ENCODE measurements at places on chromosomes 6 and 20.

- DNase-seq = peak; percentile 58
These were observed 964.8 kb upstream of the GJE1 start for GRCh38 chr6:141167945-141168344.

DNA sequence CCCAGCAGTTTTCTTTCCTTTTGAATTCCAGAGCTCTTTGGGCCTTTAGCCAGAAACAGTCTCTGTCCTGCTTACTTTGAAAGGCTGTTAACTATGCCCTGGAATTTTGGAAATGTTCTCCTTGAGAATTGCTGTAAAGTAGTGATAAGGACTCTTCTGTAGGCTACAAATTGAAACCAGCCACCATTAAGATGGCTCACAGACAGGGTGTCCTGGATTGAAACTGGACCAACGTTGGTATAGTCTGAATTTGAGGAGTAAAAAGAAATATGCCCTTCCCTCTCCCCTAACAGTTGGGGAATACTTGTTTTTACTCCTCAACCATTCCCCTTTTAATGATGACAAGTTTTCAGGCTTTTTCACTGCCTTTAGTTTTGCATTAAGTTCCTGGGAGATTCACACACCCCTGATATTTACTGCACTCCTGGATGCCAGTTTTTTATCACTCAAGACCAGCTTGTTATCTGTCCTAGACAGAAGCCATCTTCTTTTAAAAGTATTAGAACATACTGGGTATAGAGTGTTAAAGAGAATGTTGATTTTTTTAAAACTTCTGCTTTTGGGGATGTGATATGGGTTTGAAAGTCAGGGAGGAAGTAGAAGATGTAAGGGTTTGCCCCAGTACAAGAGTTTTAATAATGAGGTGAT is 21.9 kb downstream of the TOP1 start:
- no peak for DNase-seq

DNA sequence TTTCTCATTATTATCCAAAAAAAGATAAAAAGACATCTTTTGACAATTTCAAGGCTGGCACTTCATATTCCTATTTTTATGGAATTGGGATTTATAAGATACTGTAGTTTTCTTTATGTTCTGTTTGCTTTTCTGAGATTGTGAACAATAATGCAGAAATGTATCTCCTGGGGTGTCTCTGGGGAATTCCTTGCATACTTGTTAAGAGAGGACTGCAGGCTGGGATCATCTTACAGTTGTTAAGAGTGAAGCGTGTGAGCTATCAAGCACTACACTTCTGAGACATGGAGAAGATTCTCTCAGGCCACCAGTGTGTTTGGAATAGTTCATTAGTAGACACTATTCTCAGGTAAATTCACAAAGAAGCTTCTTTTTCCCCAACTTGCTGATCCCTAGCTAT is 963.3 kb upstream of the GJE1 start:
- no peak for DNase-seq

DNA sequence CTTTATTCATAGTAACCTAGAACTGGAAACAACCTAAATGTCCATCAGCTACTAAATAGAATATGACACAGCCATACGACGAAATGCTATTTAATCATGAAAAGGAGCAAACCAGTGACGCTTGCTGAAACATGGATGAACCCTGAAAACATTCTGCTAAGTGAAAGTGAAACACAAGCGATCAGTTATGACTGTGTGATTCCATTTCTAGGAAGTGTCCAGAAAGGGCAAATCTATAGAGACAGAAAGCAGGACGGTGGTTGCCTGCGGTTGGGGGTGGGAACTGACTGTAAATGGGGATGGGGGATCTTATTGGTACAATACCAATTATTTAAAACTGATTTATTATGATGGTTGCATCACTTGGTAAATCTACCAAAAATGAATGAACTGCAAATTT is 126.8 kb downstream of the IPCEF1 start:
- no peak for DNase-seq

DNA sequence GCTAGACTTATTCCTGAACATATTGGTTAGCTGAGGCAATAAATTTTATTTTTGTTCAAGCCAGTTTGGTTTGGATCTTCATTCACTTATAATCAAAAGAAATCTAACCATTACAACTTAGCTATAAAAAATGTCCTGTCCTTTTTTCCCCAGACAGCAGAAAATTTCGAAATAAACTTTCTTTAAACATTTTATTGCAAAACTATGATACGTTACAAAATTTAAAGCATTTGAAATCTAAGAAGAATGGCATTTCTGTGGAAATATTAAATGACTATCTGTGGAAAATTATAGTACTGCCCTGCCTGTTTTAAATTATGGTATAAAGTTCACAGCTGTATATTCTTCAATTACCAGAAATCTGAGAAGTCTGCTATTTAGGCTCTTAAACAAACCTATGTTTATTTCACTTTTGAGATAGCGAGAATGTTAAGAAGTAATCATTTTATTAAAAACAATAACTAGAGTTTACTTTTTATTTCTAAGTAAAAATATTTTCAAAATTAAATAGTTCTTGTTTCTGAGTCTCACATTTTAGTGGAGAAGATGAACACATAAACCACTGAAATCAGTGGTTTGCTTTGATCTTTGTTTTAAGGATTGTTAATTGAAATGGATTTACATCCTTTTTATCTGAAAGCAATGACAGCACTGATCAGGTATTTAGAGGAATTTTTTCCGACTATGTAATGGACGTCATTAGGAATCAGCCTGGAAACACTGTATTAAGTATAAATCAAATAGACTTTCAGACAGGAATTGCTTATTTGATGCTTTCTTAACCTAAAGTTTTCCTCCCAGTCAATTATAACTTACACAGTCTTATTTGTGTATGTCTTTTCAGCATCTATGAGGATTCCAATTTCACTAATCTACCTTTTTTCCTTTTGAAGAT is 553.7 kb downstream of the COL12A1 start:
- DNase-seq = no peak

DNA sequence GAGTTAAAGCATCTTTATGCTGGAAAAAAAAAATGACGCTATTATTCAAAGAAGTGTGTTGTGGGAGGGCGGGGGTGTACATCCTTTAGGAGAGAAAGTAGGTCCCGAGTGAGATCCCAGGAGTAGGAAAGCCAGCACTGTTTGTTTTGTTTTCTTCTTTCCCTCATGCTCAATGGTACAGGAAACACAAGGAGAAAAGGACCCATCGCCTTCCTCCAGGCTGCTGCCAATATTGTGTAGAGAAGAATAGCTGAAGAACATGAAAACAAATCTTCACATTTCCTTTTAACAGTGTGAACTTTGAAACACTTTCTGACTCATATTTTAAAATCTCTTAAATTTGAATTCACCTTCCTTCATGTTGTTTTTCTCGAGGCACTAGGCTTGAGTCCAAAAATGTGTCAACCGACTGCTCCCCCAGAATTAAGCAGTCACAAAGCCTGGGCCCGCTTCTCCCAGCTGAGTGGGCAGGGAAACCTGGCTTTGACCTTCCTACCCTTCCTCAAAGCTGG is 22.3 kb downstream of the PPP1R16B start:
- DNase-seq = no peak

DNA sequence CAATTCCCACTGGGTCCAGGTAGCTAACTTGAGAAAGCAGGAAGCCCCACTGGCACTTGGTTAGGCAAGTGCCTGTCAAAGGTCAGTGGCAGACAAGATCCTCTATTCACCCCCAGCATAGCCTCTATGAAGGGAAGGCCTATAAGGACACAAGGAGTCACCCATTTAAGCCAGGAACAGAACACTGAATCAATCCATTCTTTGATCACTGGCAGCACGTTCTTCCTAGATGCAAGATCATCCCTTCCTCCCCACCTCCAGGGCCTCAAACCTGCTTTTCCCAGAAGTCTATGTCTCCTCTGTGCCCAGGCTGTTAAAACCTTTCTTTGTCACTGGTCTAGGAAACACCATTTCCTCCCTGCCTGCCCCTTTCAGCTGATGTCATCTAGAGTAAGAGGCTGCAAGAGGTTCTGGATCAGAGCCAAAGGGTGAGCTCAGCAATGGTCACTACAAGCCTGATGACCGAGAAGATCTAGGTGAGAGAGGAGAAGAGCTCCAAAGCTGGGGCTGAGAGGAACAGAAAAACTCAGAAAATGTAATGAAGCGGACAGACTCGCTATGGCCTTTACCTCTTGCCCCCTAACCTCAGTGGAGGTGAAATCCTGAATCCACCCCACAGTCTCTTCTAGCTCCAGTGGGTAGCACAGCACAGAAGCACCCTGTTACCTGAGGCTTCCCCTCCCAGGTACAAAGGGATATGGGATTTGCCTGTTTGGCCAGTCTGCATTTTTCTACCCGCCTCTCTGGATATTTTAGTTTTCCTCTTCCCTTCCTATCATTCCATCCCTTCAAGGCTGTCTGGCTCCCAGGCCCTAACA is 1.8 kb downstream of the GTPBP2 start:
- DNase-seq = peak; percentile 72

GRCh38 chr6:55898342-55898741 is 23.0 kb upstream of the BMP5 start:
- no peak for DNase-seq

DNA sequence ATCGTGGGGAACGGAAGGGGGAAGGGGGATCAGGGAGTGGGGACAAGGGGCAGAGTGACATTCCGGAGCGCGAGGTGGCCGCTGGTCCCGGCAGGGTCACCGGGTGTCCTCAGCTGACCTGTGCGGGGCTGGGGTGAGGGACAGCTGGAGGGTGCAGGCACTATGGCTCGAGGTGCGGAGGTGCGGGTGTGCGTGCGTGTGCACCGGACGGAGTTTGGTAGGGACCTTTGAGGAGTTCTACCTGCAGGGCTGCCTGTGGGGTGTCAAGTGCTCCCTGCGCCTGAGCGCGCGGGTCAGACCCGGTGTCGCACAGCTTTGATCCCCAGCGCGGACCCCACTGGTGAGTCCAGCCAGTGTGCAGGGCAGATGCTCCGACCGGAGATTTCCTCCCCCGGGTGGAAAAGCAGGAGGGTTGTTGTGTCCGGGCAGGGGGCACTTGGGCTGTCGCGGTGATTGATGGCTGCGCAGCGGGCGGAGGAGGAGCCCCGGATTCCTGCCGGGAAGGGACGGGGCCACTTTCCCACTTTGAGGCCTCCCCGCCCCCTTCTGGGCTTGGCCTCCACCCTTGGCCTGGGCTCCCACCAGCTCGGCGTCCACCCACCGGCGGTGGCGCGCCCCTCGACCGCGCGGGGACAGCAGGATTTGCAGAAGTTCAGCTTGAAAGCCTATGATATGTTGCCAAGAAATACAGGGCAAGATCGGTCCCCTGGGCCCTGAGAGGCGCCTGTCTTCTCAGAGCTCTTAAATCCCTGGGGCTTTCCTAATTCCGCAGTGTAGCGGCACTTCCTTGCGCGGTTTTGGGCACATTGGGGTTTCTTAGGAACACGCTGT is 658 bp downstream of the RIN2 start:
- peak; percentile 92 for DNase-seq

DNA sequence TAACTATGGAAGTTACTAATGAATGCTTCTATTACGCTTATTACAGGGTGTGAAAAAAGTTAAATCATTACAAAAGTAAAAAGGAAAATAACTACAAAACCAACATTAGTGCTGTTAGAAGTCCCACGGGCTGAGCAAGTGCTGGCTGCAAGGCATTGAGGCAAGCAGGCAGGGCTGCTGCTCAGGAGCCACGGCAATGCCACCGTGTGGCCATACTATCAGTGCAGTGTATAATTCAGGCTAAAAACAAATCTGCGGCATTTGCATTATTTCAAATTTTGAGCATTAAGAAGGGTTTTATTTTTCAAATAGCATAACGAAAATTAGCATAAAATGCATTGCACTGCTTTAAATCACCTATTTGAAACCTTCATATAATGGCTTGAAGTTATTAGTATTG is 17.1 kb downstream of the IFNGR1 start:
- no peak for DNase-seq

DNA sequence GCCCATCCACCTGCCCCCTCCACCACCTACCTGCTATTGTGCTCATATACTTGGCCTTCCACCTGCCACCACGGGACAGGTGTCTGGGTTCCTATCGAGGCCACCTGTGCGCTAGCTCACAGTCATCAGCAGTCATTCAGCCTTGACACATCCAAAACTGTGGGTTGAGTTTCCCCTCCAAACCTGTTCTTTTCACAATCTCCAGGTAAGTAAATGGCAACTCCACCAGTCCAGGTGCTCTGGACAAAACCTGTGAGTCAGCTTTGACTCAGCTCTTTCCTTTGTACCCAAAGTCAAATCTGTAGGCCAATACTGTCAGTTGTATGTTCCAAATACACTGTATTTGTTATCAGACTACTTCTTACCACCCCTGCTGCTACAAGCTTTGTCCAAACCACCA is 52.6 kb downstream of the SPTLC3 start:
- DNase-seq = no peak

DNA sequence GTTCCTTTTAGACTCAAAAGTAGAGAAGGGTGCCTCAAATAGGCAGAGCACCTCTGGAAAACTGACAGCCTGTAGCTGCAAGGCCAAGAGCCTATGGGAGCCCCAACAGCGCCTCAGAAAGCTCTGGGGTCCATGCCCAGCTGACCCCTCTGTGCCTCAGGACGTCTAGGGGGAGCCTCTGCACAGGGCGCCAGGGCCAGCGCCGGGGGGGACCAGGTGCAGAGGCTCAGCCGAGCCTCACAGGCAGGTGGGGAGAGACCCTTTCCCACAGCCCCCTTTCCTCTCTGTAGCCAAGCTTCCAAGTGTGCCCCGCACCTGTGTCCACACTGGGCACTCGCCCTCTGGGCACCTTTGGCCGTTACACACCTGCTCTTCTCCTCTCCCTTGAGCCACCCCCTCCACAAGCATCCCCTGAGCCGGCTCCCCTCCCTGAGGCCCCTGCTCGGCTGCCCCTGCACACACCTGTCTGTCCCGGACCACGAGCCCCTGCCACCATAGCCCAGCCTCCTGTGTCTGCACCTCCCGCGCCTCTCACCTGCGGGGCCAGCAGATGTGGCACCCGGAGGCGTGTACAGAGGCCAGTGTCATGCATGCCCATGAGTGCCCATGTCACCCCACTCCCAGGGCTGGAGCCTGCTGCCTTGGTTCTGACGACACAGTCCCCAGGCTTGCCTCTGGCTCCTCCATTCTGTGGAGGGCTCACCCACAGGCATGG is 53.2 kb downstream of the GINS1 start:
- no peak for DNase-seq

Data from upper lobe of right lung (tissue), 1 donor.